CD4-positive, alpha-beta T cell treated with Interleukin-17A for 1 hour (primary cell): ENCODE measurements at places on chromosomes 6 and 20.
A peak's percentile ranks its signal among the peaks of the same experiment; 100 is the strongest.

- no peak for DNase-seq
Measured at GRCh38 chr6:143357152-143357551, 93.3 kb downstream of the ADAT2 start.

- DNase-seq, result no peak
Measured at GRCh38 chr6:13402711-13403110, 74.4 kb upstream of the TBC1D7 start.

DNA sequence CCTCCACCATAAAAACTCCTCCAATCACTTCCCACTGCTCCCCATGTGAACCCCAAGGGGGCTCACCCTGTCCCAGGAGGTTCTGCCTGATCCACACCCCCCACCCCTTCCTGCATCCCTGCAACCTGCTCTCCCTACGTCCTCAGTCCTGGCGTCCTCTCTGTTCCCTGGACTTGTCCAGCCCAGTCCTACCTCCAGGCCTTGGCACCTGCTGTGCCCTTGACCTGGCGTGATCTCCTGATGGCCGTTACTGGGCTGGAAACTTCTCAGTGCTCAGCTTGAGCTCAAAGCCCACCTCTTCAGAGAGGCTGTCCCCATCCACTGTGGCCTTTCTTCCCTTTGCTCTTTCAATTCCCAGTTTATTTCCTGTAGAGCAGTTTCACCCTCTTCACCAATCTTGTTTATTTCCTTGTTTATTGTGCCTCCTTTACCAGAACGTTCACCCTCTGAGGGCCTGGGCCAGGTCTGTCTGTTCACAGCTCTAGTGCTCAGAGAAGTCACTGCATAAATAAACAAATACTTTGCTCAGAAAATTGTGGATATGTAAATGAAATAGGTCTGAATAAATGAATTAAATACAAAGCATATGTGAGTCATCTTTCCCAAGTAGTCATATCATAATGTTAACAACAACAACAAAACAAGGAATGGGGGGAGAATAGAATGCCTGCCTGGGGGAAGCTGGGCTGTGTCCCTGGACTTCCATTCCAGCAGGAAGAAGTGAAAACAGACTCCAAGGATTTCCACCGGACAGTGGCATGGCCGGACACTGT, 175.7 kb upstream of the SULF2 start:
- DNase-seq, result no peak

GRCh38 chr6:144234935-144235334, 50.2 kb upstream of the UTRN start:
- DNase-seq, result no peak

DNA sequence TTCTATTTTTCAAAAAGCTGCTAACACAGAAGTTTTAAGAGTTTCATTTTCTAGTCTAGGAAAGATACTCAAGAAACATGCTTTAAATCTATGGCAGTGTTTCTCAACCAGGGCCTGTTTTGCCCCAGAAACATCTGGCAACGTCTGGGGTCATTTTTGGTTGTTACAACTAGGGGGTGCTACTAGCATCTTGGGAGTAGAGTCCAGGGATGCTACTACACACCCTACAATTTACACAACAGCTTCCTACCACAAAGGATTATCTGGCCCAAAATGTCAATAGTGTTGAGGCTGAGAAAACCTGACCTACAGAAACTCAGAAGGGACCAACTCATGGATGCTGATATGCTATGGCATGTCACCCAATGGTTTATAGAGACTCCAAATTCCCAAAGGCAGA, 24.4 kb downstream of the SERAC1 start:
- peak; percentile 2 for DNase-seq

DNA sequence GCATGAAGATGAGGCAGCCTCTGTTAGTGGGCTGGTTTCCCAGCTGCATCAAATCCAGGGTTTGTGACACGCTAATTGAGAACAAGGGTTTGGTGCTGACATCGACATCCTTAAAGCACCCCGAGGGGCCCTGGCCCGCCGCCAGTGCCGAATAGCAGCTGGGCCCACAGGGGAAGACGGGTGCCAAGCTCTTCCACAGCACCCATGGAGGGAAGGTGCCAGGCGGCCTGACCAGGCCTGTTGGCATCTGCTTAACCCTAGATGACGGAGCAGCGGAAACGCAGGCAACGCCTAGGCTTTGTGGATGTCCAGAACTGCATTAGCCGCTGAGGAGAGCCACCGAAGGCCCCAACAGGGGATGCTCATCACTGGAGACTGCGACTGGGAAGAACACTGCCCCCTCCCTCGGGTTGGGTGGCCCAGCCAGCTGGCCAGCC, 16.0 kb downstream of the UQCC2 start:
- no peak for DNase-seq

- DNase-seq, result peak; percentile 59
Measured at GRCh38 chr20:21102603-21103311, 3.4 kb downstream of the LINC00237 start.

DNA sequence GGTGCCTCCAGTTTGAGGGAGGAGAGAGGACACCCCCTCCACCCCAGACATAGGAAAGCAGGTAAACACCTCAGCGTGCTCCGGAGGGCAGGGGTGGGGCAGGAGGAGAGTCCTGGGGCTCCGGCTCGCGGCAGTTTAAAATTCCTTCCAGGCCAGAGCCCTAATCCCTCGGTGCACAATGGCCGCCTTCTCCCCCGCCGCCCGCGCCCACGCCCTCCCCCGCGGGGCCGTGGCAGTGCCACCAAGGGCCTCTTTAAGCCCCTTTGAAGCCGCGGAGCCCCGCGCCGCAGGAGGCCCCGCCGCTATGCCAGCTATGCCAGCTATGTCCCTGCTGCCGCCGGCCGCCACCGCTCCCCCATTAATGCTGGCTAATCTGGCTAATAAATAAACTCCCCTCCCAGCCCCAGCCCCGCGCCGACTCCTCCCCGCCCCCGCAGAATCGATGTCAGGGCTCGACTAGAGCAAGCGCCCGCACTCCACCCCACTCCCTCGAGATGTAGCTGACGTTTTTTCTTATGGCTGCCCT, 125.1 kb downstream of the MRPL14 start:
- no peak for DNase-seq

- DNase-seq, result no peak
Measured at GRCh38 chr20:63351811-63352591, 9.1 kb downstream of the CHRNA4 start.

- no peak for DNase-seq
Measured at GRCh38 chr6:14500809-14501208, 383.2 kb downstream of the CD83 start.

- no peak for DNase-seq
Measured at GRCh38 chr20:22382742-22383141, 201.6 kb downstream of the FOXA2 start.

GRCh38 chr20:19314621-19315020, 102.2 kb downstream of the SLC24A3 start:
- no peak for DNase-seq

DNA sequence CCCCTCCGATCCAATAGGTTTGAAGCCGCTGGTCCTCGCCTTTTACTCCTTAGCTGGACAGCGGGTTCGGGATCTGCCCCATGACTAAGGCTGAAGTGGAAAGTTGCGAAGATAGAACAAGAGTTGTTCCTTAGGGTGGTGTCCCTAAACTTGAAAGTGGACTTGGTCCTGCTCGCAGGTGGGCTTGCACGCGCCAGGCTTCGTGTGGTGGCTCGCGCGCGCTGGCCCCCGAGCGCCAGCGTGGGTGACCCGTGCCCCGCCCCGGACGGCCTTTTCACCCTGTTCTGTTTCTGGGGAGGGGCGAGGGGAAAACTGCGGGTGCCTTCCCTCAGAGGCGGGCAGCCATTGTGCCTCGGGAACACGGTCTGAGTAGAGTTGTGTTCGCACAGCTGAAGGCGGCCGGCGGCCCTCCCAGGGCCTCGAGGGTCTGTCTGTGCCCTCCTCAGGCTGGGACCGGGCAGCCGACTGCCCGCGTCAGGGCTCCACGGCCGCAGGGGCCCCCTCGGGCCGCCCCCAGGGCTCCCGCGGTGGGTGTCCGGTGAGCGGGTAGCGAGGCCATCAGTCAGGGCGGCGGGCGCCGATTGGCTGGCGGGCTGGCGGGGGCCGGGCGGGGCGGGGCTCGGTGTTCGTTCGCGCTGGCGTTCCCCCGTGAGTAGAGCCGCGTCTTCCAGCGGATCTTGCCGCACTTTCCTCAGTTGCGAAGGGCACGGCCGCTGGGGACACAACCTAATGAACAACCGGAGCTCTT, 33.0 kb downstream of the RREB1 start:
- DNase-seq, result peak; percentile 79

- no peak for DNase-seq
Measured at GRCh38 chr6:164101859-164102258, 687.3 kb downstream of the QKI start.

DNA sequence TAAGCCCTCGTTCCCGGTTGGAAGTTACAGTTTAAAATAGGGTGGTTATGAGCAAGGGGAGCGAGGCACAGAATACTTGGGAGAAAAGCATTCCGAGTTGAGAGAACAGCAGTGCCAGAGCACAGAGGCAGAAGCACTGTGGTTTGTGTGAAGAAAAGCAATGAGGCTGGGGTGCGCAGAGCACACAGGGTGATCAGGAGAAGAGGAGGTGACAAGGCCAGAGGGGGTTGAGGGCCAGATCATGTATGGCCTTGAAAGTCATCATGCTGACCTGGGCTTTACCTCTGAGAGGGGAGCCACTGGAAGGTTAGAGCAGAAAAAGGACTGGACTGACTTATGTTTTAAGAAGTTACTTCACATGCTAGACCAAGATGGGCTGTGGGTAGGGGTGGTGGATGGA, 3.5 kb upstream of the BTN3A2 start:
- no peak for DNase-seq

GRCh38 chr6:19802656-19803055, 34.5 kb upstream of the ID4 start:
- DNase-seq, result no peak

- no peak for DNase-seq
Measured at GRCh38 chr20:6506906-6507305, 260.6 kb upstream of the BMP2 start.

DNA sequence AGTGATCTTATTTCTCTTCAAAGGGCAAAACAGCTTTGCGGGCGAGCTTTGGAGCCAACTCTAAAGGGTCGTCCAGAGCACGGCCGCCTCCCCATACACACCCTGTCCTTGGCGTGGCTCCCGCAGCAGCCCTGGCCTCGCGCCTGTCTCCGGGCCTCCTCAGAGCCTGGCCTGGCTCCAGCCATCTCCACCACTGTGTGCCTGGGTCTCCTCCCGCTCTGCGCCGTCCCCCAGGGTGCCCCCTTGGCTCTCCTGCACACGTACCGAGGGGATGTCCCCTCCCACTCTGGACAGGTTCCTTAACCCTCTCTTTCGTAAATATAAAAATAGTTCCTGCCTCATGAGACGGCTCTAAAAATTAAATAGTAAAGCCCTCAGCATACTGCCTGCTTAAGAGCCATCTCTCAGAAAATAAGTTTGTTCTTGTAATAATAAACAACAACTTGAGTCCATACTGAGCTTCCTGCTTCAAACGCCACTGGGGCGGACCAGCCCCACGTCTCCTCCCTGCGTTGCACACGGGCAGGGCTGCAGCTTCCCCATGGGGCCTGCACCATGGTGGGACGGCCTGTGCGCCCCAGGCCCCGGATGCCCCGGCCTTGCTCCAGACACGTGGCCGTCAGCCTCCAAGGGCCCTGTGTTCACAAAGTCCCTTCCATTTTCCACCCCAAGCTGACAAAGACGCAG, 226.2 kb downstream of the TTLL2 start:
- DNase-seq, result no peak

- DNase-seq, result no peak
Measured at GRCh38 chr6:56250266-56250665, 2.9 kb upstream of the COL21A1 start.

GRCh38 chr20:3820901-3821727, 767 bp downstream of the AP5S1 start:
- DNase-seq, result no peak

- no peak for DNase-seq
Measured at GRCh38 chr20:47464380-47465101, 37.1 kb upstream of the NCOA3 start.

DNA sequence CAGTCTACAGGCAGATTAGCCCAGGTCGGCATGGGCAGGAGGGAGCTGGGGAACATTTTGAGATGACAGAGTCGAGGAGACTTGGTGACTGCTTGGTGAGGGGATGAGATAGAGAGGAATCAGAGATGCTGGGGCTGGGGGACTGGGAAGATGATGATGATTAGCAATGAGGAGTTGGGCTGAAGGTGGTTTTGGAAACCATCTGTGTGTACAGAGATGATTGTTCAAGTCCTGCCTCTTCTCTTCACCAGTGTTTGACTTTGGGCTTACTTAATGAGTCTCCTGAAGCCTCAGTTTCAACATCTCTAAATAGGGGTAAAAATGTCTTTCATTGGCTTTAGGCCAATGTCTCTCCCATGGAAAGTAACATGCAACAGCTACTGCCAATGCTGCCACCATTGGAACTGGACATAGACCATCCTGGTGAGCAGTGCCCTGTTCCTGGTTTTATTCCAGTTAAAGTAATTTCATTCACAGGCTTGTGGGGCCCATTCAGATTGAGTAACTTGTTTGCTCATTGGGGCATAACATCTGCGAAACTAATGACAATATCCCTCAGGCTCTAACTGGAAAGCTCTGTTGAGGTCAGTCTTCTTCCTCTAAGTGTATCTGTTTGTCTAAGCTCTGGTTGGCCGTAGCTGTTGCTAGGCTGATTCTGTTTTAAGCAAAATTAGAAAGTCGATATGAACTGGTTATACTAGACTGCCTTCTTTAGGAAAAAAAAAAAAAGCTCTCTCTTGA, 99.1 kb downstream of the ARMC2 start:
- no peak for DNase-seq

- no peak for DNase-seq
Measured at GRCh38 chr20:11537032-11537431, 380.7 kb upstream of the BTBD3 start.

DNA sequence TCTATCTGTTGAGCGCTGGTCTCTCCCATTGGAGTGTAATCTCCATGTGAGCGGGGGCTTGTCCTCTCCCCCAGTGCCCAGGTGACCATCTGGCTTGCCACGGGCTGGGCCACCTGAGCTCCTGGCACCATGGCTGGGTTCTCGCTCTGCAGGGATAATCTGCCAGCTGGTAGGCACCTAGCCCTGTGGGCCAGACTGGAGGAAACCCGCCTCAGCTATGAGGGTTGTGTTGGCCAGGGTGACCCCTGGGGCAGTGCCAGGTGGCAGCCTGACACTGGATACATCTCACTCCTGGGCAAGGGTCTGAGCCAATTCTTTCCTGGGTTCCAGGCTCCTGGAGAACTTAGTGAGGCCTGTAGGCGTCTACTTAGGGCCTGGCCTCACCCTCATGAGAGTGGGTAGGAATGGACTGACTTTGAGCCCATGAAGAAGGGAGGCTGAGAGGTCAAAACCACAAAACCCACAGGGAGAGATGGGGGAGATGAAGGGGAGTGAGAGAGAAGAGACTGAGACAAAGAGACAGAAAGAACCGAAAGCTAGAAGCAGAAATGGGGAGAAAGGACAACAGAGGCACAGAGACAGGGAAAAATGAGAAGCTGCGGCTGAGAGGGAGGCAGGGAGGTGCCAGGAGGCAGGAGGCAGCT, 5.8 kb upstream of the SLC52A3 start:
- DNase-seq, result no peak
